ENCODE measurements at places on chromosomes 7 and 10.

GRCh38 chr7:101271021-101271420 lies 26.1 kb upstream of the FIS1 start:
- no peak for DNase-seq

DNA sequence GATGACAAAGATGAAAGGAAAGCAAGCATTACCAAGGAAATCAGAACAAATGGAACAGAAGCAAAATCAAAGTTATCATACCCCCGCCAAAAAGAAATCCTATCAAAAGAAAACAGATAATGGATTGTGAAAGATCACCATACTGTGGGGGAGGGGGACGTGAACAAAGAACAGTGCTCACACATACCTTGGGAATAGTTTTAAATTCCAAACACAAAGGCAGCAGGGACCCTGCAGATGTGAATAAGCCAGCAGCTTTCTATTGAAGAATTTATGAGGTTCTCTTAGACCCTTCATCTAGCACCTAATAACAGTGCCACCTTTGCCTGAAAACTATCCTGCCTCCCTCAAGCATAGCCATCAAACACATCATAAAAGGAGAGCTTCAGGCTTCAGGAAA lies 94.0 kb downstream of the AKR1D1 start:
- DNase-seq, result no peak

DNA sequence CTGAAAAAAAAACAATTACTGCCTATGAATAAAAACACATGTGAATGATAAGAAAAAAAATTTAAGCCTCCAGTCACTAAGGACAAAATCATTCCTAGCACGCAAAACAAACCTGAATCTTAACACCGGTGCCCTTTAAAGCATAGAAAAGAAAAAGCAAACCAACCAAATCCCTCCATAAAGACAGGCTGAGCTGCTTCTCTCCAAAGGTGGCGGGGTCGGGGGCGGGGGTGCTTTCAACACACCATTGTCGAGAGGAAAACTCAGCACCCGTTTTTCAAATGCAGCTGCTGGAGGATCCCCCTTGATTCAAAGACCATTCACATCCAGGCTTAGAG lies 1.4 kb downstream of the ST8SIA6 start:
- no peak for DNase-seq

DNA sequence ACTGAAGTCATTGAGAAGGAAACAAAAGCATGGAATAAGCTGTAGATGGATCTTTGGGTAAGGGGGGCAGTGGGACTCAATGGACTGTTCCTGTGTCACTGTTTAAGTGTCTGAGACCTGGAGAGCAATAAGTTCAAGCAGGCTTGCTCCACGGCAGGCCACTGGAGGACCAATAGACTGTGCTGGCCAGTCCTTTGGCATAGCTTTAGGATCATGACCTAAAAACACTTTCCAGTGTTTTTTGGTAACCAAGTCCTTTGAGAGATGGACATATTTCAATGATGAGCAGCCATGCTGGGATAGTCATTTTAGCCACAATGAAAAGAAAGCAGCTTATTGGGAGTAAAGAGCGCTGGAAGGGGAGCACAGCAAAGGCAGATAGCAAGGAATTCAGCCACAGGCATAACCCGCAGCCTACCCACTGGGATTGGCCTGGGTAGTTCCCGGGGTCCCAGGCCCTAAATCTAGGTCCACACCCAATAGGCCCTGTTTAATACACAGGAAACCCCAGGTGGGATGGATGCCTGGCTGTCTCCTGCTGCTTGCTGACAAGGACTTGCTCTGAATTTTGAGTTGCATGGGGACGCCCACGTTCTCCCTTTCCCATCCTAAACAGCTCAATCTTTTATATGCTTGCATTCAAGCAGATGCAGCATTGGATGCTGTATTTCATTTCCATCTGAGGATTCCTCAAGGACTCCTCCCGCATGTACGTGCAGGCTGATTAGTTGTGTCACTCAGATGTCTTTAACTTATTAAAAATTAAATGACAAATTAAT lies 727.2 kb downstream of the KCNMA1 start:
- no peak for DNase-seq

- no peak for DNase-seq
These were observed 349.9 kb downstream of the KCNMA1 start for GRCh38 chr10:77287647-77288120.

Data from activated T-helper 1 cell treated with anti-CD3 and anti-CD28 coated beads, Interleukin-2, amount 50 U/mL, for 16 hours (primary cell).